Lower lobe of right lung (tissue), 2 donors: ENCODE measurements at places on chromosomes 16 and 17. TPM values are rescaled to one million over a fixed set of nuclear protein-coding genes. Genes with fewer than 3 reads are reported as not detected.

DNA sequence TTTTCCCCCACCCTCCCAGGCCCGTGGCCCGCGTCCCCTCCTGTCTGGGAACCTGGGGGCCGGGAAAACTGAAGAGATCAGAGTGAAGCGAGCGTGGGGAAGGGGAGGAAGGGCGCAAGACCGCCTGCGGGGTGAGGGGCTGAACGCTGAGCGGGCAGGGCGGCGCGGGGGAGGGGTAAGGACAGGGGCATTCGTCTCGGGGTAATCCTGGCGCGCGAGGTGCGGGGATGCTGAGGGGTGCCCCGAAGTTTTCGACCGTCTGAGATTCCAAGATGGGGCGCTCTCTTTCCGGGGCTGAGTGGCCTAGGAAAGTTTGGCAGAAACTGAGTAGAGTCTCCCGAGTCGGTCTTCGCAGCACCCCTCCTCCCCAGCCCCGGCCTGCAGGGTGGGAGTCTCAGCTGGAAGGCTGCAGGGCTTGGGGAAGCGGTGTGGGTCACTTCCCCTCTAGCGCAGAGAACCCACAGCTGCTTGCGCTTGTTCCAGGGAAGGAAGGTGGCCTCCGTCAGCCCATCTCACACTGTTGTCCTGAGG lies 555 bp downstream of the TTYH2 start:
- no peak for DNase-seq

DNA sequence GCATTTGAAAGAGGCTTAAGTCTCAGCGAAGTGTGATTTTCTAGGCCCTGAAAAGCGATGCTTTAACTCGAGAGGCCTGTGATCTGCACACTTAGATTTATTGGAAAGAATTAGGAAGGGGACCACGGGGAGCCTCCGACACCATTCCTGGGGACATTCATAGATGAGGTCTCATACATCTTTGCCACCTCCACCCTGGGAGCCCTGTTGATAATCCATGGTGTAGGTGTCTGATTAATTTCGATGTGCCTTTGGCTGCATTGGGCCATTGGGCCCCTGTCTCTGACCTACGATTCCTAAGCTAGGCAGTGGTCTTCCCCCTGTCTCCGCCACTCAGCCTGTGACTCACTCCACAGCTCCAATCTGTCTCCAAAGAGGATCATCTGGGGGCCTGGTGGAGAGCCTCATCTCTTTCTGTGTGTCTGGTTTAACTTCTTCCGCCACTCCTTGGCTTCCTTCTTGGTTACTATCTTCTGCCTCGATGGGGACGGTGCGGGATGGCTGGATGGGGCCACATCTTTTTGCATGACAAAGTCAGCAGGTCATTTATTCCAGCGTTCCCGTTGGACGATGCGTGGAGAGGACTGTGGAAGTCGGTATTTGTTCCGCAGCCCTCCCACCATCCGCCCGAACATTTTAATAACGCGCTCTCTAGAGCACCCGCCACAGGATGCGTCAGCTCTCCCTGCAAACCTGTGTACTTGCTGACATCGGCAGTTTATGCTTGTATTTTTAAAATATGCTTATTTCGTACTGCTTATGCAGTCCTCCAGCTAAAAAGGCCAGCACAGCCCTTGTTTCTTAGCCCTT lies 109.3 kb downstream of the IRX3 start:
- DNase-seq = no peak

- peak; percentile 81 for DNase-seq
Measured at GRCh38 chr17:8997994-8998628, 23.2 kb upstream of the NTN1 start.

DNA sequence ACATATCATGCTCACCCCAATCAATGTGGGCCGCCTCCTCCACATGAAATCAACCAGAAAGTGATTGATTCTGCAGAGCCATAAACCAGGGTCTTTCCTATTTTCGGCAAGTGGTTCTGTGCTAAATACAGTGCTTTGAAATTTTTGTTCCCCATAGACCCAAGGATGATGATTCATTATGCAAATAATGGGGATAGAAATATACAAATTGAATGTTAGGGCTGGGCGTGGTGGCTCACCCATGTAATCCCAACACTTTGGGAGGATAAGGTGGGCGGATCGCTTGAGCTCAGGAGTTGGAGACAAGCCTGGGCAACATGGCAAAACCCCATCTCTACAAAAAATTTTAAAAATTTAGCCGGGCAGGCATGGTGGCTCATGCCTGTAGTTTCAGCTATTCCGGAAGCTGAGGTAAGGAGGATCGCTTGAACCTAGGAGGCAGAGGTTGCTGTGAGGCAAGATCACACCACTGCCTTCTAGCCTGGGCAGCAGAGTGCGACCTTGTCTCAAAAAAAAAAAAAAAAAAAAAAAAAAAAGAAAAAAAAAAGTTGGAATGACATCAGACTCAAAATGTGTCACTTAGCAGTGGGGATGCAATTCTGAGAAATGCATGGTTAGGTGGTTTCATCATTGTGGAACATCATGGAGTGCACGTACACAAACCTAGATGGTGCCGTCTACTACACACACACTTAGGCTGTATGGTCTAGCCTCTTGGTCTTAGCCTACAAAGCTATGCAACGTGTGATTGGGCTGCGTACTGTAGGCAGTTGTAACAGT lies 581.7 kb downstream of the MAF start:
- no peak for DNase-seq

DNA sequence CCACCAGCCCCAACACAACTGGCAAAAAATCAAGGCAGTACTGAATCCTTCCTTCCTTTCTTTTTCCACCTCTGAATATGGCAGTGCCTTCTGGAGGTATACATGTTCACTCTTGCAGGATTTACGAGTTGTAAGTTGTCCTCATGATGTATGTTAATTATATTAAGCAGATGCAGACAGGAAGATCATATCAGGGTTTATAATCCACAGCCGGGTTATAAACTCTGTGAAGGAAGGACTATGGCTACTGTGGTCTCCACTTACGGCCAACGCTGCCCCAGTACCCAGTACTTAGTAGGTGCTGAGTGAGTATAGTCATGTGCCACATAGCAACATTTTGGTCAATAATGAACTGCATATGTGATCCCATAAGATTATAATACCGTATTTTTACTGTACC lies 19.6 kb upstream of the IRX5 start:
- no peak for DNase-seq

DNA sequence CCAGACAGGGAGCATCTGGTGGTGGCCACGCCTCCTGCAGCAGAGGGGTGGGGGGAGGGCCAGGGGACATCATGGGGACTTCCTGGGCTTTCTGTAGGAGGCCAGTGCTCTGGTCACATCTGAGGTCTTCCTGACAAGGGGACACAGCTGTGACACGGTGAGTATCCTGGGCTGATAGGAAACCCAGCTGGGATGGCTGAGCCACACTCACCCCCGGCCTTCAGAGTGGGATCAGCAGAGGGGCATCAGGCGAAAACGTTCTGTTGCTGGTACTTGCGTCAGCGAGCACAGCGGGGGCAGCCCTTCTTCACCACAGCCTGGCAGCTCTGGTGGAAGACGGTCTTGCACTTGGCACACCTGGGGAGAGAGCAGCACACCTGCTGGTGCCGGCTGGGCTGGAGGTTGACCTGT lies 122.9 kb upstream of the SMURF2 start:
- no peak for DNase-seq

DNA sequence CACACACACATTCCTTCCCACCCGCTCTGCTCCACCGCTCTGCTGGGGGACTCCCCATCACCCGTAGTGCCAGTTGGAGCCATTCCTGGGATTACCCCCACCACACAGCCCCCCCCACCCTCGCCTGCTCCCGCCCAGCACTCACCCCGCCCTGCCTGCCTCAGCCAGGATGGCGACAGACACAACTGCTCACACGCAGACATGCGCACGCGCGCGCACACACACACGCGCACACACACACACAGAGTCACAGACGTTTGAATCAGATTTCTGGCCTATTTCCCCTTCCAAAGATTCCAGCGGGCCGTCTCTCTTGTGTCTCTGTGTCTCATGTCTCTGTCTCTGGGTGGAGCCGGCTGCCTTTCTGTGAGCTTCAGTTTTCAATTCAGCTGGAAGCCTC lies 4.4 kb downstream of the CACNA1G start:
- no peak for DNase-seq

GRCh38 chr17:37062021-37062420 lies 113.3 kb downstream of the AATF start:
- no peak for DNase-seq

GRCh38 chr17:67845374-67845773 lies 20.1 kb downstream of the BPTF start:
- DNase-seq = no peak

- DNase-seq = no peak
Measured at GRCh38 chr16:1822801-1823200, 3.8 kb downstream of the HAGH start.

Gene BLMH
- total RNA-seq = 27.4 TPM

Gene CA4
- 72.8 TPM for total RNA-seq

Gene IL32
- 79.1 TPM for total RNA-seq

Gene OR3A1
- total RNA-seq = not detected

Gene SKAP1
- 6.4 TPM for total RNA-seq
